DND-41 (cell line): ENCODE measurements at places on chromosomes 16 and 17.

GRCh38 chr17:81412490-81413093 is 17.3 kb downstream of the BAHCC1 start:
- no peak for DNase-seq

- no peak for DNase-seq
Measured at GRCh38 chr16:50311891-50312501, 45.6 kb downstream of the ADCY7 start.

DNA sequence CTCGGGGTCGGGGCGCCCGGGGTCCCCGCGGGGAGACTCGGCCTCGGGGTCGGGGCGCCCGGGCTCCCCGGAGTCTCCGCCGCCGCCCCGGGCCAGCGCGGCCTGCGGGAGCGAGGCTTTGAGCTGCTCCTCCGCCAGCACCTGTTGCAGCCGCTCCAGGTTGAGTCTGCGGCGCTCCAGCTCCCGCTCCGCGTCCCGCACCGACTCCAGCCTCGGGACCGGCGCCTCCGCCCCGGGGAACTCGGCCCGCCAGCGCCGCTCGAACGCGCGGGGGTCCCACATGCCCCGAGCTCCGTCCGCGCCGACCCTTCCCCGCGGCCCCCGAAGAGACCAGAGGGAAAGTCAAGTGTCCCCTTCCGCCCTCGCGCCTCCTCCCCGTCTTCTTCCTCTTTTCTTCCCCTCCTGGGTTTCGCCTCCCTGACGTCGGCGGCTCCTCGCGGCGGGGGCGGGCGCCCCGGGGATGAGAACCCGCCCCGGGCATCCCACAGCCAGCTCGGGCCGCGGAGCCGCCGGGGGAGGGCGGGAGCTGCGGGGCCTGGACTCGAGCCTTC is 40.8 kb upstream of the BHLHA9 start:
- no peak for DNase-seq

GRCh38 chr16:73021866-73022495 is 25.9 kb downstream of the ZFHX3 start:
- DNase-seq, result no peak

DNA sequence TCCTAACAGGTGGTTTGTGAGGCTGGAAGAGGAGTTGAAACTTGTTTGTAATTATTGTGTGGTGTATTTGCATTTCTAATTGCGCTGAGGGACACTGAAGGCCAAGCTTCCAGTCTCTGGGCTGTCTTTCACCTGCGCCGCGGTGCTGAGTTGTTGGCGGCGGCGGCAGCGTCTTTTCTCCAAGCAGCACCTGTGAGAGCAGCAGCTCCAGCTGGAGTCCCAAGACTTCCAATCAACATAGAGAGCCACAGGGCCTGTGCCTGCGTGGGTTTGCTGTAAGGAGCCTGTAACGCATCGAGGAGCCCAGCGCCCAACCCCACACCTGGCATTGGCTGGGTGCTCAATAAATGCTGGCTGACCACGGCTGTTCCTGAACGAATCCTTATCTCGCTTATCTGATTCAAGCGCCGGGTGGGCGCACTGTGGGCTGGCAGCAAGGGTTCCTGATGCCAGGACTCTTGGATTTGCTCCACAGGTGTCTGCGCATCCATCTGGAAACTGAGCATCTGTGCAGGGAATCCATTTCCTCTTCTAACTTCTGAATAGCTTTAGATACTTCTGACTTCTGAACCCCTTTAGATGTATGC is 138.1 kb downstream of the ASIC2 start:
- no peak for DNase-seq

DNA sequence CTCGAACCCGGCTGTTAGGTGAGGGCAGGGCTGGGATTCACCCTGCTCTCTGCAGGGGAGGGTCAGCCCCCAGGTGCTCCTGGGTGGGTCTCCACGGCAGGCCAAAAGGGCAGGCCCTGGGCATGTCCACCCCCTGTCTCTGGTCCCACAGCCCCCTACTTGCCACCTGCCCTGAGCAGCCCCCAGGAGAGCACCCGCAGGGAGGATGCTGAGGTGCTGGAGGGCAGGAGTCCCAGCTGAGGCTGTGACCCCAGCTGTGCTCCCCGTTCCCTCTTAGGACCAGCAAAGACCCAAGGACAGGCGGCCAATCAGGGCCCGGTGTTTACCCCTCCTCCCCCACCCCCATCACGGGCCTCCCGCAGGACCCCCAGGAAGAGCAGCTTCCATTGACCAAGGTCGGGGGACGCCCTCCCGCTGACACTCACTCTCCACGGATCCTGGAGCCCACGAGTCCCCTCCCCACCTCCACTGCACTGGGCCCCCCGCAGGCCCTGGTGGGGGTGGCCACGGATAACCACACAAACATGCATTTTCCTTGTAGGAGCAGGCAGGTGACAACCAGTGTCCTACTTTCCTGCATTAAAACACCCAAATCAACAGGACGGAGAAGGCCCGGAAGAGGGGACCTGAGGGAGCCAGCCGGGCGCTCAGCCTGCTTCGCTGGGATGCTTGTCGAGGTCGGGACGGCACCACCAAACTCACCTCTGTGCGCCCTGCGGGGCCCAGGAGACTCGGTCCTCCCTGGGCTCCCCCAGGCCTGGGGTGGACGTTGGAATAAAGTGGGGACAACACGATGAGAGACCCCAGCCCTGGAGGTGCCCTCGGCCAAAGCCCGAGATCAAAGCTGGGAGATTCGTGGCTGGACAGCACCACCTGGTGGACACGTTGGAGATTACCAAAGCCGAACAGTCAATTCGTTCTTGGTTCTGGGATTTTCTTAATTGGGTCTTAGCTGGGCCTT is 22.5 kb upstream of the ENPP7 start:
- DNase-seq, result peak; percentile 61

DNA sequence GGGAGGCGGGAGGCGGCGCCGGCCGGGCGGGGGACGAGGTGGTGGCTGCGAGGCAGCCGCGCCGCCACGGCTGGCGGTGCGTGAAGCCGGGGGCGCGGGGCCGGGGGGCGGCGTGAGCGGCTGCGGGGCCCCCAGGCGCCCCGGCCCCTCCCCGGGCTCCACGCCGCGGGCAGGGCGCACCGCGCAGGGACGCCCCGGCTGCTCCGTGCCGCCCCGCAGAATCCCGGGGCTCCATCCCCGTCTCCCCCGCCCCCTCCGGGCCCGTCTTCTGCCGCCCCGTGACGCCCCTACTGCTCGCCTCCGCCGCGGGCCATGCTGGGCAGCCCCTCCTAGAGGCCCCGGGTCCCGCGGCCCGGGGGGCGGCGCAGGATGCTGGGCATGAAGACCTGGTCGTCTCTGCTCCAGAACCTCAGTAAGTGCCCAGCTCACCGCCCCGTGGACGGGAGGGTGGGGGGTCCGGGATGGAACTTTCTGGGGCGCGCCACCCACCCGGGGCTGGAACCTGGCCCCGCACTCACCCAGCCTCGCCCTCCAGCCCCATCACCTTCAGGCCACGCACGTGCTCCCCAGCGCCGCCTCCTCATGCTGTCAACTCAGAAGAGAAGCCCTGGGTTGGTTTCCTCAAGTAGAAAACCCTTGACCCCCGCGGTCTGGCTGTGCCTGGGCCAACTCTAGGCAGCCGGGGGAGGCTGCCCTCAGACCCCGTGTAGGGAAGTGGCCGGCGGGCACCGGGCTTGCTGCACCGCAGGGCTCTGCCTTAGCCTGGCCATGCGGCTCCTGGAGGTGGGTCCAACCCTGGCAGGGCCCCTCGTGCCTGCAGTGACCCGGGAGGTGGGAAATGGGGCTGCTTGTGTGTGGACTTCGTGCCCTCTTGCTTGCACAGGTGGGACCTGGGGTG is 150.2 kb upstream of the GSE1 start:
- DNase-seq, result peak; percentile 34

- no peak for DNase-seq
Measured at GRCh38 chr16:7456211-7456610, 123.6 kb downstream of the RBFOX1 start.

GRCh38 chr17:74950207-74950606 is 14.5 kb downstream of the OTOP3 start:
- no peak for DNase-seq

- DNase-seq, result no peak
Measured at GRCh38 chr16:87490096-87490798, 2.6 kb downstream of the ZCCHC14 start.

GRCh38 chr17:45991341-45991740 is 7.7 kb upstream of the STH start:
- no peak for DNase-seq

DNA sequence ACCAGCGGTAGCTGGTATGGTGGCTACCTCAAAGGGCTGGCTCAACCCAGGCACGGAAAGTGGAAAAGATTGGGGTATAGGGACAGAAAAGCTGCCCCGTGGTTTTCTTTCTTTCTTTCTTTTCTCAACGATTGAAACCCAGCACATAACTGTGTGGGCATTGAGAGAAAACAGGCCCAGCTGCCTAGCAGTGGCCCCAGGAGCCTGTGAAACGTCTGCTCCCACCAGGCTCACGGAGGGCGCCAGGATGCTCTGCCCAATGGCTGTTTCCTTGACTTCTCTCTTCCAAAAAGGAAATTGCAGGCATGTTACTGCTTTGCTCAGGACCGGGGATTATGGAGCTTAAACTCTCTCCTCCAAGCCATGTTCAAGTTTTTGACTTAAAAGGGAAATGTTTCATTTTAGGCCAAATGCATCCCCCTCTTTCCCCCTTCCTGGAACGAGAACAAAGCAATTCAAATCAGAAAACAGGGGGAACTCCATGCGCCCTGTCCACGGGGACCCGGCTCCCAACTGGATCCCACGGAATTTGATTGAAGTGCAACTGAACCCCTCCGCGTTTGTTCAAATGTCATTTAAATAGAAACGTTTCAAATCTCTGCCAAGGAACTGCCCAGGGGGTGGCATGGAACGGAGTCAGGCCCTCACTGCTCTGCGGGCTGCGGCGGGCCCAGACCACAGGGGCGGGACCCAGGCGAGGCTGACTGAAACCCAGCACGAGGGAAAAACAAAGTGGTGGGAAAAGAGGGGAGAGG is 133.5 kb downstream of the RGS9 start:
- no peak for DNase-seq

DNA sequence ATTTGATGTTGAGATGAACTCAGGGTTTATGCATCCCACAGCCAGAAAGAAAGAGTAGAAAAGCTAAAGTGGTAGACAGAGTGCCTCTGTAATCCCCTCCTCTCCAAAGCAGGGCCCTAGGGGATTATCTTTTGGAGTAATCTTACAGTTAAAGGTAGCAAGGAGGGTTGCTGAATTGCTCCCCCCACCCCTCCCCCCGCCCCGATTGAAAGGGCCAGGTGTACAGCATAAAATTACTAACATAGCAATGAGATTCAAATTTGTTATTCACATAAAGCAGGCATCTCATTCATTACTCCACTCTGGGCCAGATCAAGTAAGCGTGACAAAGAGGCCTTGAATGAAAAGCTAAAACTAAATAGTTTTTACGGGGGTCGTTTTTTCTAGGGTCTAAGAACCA is 72.7 kb downstream of the STH start:
- DNase-seq, result no peak

GRCh38 chr16:12876778-12877177 is 24.6 kb upstream of the SHISA9 start:
- DNase-seq, result no peak

DNA sequence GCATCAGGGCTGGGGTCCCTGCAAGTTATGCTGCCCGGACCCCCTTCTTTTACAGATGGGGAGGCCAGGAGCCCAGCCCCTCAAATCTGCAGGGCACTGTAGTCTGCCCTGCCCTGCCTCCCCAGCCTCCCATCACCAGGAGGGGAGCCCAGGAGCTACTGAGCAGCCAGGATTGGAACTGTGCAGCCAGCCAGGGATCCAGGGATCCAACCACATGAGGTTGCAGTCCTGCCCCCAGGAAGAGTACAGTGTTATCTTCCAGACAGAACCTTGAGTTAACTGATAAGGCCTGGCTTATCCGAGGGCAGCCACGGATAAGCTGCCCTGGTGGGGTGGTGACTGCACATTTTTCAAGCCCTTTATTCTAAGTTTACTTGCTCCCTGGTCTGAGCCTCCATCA is 11.4 kb upstream of the NDRG4 start:
- DNase-seq, result no peak

GRCh38 chr17:76446449-76447231 is 6.3 kb downstream of the UBE2O start:
- no peak for DNase-seq

DNA sequence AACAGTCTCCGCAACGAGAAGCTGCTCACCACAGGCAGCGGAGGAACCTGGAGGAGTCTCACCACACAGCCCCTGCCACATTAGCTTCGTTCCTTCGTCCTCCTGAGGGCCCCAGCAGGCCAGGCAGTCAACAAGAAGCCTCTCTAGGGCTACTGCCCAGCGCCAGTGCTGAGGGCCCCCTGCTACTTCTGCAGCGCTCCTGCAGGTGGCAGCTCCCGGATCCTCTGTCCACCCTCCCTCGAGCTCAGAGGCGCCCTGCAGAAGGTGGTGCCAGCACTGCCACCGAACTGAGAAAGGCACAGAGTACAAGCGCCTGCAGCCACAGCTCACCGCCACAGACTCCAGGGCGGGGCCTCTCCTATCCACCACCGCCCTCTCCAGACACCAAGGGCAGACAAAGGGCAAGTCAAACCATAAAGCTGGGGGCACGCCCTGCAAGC is 27.3 kb downstream of the KDM8 start:
- peak; percentile 28 for DNase-seq

- no peak for DNase-seq
Measured at GRCh38 chr17:1733759-1734158, 8.9 kb upstream of the SERPINF2 start.

- no peak for DNase-seq
Measured at GRCh38 chr17:12624211-12624610, 41.5 kb upstream of the MYOCD start.

DNA sequence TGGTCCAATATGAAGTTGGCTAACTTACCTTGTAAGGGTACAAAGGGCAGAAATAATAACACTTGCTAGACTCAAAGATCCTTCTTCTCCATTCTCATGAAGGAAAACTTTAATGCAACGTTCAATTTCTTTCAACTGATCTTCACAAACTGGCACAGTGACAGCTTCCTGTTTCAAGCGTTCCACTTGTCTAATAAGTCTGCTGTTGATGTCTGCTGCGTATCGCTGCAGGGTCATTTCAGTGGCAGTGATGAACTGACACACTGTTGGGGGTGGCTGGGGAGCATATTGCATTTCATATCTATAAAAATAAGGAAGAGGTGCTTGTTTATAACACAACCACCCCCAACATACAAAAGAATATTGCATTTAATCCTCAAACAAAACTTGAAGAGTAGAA is 33.5 kb upstream of the ARL6IP1 start:
- no peak for DNase-seq

DNA sequence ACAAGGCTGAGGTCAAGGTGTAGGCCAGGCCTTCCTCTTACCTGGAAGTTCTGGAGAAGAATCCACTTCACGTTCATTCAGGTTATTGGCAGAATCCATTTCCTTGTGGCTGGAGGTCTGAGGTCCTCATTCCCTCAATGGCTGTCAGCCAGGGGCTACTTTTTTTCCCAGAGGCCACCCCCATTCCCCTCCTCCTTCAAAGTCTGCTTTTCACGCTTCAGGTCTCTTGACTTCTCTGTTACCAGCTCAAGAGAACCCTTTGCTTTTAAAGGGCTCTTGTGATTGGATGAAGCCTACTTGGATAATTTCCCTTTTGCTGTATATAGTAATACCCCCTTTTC is 55.1 kb upstream of the LGALS9 start:
- no peak for DNase-seq
